NCI-H446 treated with DMSO at 0.1 percent for 48 hours (cell line): ENCODE measurements at places on chromosomes 1 and 21.

- DNase-seq, result no peak
Measured at GRCh38 chr1:116228511-116228910, 117.3 kb downstream of the MAB21L3 start.

DNA sequence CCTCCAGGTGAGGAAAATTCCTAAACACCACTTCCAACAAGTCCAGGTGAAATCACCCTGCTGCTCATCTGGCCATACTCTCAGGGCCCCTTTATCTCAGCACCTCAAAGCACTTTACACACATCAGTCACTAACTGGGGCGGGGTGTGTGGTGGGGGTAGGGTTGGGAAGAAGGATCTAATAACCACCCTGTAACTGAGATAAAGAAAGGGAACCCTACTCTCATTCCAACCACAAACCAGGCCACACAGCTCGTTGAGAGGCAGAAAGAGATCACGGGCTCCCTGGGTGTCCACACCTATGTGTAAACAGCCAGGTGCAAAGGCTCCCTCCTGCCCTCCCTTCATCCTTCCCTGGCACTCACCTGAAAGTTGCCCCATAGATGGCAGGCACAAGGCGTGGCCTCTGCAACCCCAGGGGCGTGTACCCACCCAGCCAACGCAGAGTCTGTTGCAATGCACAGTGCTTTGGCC, 20.4 kb downstream of the GPR161 start:
- no peak for DNase-seq

GRCh38 chr1:33363470-33363861, 42.6 kb upstream of the A3GALT2 start:
- no peak for DNase-seq

- no peak for DNase-seq
Measured at GRCh38 chr1:157770442-157771043, 6.4 kb downstream of the FCRL2 start.

- no peak for DNase-seq
Measured at GRCh38 chr1:21468599-21468998, 28.7 kb downstream of the NBPF3 start.

DNA sequence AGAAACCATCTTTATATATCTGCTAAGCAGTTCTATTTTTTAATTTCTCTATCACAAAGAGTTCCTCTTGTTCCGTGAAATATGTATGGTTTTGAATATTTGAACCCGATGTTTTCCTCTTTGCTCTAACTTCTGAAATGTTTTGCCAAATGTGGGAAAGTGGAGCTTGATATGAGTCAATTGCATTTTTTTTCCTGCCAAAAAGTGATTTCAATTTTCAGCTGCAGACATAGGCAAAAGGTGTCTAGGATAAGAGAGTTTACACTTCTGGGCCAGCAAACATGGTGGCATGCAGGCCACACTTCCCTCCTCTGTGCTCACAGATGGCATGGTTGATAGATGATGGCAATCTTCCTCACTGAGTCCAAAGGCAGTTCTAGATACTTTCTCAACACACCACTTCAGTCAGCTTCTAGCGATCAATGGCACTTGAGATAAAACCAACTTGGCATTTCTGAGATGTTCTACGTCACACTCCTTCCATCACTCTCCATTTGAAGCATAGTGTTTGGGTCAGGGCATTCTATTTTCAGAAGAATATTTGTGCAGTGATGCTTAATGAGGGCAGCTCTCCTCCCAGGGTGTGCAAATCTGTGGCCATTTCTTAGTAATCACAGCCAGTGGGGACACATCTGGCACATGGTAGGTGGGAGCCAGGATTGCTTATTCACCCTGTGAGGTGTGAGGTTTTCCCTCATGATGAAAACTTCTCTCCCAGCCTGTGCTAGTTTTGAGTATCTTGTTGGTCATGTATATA, 54.4 kb upstream of the SCAF4 start:
- no peak for DNase-seq

- DNase-seq, result no peak
Measured at GRCh38 chr1:156673387-156674121, 3.7 kb downstream of the NES start.

DNA sequence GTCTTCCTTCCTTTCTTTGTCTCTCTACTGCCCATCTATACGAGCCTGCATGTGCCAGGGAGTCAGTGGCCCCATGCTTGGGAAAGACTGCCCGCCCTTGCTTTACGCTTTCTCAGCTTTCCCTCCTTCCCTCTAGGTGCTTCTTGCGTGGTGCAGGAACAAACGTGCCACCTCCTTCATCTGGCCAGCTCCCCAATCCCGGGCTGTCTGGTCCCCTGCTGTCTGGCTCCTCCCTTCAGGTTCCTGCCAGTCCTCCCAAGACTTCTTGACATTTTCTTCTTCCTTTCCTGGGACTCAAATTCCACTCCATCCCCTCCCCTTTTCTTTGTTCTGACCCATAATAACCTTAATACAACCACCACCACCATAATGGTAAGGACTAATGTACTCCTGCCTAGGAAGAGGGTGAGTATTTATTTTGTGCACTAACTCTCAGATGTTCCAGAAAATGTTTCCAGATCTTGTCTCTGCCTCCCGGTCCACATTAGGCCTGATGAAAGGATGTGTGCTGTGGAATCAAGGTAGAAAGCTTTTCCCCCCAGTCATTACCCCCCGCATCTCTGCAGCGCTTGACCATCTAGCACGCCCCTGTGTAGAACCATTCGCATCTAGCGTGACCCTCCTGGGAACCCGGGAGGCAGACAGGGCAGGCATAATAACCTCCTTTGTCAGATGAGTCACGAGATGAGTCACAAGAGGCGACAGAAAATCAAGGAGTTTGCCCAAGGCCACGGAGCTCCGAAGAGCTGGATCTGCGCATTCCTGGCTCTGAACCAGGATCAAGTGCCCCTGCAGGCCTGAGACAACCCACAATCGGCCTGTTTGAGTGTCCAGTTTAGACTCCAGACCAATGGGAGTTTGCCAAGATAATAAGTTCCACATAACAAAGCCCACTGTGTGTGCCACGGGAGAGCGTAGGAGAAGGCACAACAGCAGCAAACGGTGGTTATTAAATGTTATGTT, 60.1 kb upstream of the NEK2 start:
- DNase-seq, result peak; percentile 67

GRCh38 chr1:47753808-47754207, 243.4 kb downstream of the TRABD2B start:
- DNase-seq, result no peak

GRCh38 chr21:30189773-30190172, 23.2 kb upstream of the CLDN17 start:
- DNase-seq, result no peak

DNA sequence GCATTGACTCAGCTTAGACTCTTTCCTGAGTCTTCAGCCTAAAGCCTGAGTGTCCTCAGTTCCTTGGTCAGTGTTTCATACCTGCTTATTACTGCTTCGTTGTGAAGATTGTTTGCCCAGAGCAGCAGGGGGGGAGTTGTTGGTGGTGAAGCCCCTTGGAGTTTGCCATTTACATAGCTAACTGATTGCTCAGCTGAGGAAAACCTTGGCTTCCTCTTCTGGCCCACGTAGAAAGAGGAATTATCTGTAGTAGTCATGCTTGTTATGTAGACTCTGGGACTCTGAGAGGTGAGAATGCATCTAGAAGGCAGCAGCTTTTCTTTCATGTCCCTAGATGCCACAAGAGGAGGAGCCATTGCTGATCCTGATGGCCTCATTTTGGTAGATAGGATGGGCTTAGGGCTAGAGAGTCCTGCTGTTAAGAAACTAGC, 125.9 kb downstream of the MAST2 start:
- DNase-seq, result no peak

DNA sequence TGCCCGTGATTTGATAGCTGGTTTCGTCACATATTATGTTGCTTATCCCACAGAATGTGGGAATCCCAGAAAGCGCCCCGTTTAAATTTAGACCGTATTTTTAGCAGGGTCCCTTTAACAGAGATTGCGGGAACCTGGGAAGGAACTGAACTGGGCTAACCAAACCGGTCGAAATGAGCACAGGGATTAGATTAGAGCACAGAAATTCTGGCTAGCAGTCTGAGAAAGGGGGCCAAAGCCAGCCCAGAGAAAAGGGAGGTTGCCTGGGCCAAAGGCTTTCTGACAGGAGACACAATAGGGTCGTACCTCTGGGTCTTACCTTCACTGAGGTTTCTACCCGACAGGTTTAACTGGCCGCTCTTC, 327 bp downstream of the LRRC40 start:
- no peak for DNase-seq

- no peak for DNase-seq
Measured at GRCh38 chr1:154431586-154432373, 26.6 kb downstream of the IL6R start.

DNA sequence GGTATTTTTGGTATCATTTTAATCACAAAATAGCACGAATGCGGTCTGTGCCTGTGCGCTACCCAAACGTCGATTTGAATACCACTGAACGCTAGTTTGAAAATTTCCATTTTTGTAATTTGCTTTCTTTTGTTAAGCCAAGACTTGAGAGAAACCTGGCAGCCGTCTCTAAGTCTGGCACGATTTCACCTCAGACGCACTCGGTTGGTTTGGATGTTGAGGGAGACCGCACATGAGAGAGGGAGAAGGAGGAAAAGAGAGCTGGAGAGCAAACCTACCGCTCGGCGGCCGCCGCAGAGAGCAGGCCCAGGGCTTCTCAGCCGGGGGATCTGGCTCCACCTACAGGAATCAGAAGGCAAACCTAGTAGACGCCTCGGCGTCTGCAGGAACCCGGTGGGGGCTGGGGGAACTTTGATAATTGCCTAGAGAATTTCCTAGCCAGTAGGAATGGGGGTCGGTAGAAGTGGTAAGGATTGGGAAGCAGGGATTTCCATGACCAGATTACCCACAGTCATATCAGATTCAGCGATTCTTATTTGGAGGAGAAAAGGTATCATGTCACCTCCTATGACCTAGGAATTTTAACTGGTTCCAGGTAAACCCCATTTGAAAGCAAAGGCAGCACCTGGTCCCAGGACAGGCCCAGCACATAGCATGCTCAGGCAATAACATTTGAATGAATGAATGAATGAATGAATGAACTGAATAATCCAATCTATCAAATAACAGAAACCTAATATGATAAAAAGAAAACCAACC, 83.2 kb downstream of the TM2D1 start:
- DNase-seq, result peak; percentile 48

DNA sequence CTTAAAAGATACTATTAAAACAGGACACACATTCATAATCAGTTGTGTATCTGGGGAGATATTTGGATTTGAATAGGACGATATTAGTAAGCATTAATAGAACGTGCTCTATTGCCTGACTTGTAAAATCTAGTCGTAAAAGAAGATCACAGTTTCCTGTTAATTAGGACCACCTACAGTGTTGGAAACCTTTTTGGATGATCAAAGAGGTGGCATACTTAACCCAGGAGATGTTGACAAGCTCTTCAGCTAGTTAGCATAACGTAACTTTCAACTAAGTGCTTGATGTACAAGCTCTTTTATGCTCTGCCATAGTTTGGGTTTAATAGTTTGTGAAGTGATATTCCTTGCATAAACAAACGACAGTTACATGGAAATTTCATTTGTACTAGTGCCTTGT, 293.3 kb upstream of the NR5A2 start:
- no peak for DNase-seq

GRCh38 chr21:42601656-42602055, 51.8 kb upstream of the PDE9A start:
- DNase-seq, result no peak

- DNase-seq, result no peak
Measured at GRCh38 chr1:223135176-223135942, 7.7 kb downstream of the TLR5 start.

DNA sequence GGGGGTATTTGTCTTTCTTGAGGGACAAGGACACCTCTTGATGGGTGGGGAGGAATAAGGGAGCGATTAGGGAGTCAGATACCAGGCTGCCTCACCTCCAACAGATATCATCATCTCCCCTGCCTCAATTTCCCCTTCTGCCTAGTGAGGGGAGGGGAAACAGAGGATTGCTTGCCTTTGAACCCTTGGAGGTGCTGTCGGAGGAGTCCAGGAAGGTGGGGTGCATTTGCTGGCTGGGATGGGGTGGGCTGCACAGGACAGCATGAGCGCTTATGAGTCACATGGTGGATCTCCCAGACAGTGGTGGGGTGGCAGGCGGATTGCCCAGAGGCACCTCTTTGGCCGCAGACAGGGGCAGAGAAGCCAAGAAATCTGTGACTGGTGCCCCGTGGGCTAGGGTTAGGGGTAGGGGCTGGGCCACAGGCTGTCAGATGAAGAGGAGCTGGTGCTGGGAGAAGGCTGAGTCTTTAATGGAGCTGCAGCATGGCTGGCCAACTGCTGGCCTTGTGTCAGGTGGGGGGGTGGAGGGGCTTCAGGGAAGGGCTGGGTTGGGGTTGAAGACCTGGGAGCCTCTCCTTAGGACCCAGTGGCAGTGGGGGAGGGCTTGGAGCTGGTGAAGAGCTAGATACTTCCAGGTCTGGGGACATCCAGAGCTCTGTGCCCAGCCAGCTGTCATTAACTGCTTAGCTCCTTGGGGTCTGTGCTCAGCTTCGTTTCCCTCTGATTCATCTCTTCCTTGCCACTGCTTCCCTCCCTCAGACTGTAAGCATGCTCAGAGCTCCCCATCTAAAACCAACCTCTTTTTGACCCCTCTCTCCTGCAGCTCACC, 7.0 kb upstream of the ADORA1 start:
- no peak for DNase-seq

GRCh38 chr1:54777431-54777830, 13.1 kb upstream of the PARS2 start:
- no peak for DNase-seq

- peak; percentile 63 for DNase-seq
Measured at GRCh38 chr1:56473582-56474270, 105.6 kb downstream of the PLPP3 start.

DNA sequence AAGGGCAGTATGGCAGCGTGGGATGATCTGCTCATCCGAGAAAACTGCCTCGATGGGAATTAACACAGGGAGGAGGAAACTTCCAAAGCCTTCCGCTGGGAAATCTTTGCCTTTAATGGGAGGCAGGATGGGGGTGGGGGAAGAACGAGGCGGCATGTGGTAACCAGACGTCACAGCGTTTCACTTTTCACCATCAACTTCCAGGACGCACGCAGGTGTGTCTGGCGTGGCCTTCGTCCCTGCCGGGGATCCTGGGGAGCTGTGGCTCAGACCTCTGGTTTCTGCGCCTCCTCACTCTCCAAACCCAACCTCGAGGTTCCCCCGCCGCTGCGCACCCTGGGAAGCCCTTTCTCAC, 282 bp downstream of the RSPH1 start:
- DNase-seq, result no peak

DNA sequence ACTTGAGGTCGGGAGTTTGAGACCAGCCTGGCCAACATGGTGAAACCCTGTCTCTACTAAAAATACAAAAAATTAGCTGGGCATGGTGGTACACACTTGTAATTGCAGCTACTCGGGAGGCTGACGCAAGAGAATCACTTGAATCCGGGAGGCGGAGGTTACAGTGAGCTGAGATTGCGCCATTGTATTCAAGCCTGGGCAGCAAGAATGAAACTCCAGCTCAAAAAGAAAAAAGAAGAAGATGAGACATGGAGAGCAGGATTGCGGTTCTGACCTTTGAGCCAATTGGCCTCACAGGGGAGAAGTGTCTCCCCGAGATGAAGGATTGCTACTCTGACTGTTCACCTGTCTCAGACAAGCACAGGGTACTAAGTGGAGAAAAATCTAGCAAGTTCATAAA, 6.6 kb downstream of the SCCPDH start:
- no peak for DNase-seq
